ENCODE measurements at places on chromosomes 3 and 15.
A peak's percentile ranks its signal among the peaks of the same experiment; 100 is the strongest.

DNA sequence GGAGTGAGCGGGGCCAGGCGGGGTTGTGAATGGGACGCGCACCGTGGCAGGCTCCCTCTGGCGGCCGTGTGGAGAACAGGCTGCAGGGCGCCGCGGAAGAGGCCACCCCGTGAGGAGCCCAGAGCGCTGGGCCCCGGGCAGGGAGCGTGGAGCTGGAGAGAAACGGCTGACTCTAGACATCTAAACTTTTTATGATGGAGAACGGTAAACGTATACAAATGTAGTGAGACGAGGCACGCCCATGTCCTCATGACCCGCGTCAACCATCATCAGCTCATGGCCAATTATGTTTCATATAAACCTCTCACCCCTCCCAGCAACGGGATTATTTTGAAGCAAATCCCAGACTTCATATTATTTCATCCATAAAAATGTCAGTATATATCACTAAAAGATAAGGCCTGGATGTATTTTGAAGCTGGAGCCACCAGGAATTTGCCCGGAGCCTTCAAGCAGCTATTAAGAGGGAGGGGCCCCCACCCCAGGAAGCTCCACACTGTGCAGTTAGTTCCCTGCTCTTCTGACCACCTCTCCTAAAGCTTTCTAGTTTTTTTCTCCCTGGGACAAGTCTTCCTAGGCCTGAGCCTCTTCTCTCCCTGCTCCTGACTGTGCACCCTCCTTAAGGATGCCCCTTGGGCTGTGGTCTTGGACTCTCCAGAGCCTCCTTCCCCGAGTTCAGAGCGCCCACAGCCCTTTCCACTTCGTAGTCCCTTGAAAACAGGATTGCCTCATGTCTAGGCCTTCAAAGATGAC lies 149.5 kb downstream of the SMAD6 start:
- DNase-seq, result peak; percentile 90
- peaks cover 33% of the 10 kb centered on the region for H3K4me1 ChIP-seq
- H3K4me3 ChIP-seq, result no peak overlapping the region
- no peaks in the 10 kb centered on the region for H3K27me3 ChIP-seq
- H3K36me3 ChIP-seq, result no peaks in the 10 kb centered on the region

- H3K27me3 ChIP-seq, result no peaks in the 10 kb centered on the region
- H3K27ac ChIP-seq, result no peak overlapping the region
- H3K4me3 ChIP-seq, result no peak overlapping the region
- DNase-seq, result no peak
These were observed 260.5 kb upstream of the IGF1R start for GRCh38 chr15:98387866-98388265.

DNA sequence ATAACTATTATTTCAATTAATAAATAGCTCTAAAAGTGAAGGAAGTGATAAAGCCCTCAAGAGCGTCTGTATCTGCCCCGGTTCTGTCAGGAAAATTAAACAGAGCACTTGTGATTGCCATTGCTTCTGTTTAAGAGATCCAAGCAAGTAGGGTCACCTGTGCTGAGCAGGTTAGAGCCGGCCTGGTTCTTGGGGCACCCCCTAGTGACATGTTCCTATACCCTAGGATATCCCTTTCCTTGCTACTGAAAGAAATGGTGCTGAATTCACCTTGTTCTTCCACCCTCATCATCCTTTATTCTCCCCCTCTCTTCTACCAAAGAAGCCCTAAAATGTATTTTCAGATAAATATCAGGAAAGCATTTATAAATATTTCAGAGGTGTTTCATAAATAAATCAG lies 323.5 kb downstream of the RORA start:
- H3K36me3 ChIP-seq, result no peaks in the 10 kb centered on the region
- H3K4me3 ChIP-seq, result no peak overlapping the region
- H3K27me3 ChIP-seq, result no peaks in the 10 kb centered on the region
- no peaks in the 10 kb centered on the region for H3K4me1 ChIP-seq
- H3K27ac ChIP-seq, result no peak overlapping the region
- no peak for DNase-seq

- H3K4me1 ChIP-seq, result peaks cover 4% of the 10 kb centered on the region
- H3K36me3 ChIP-seq, result no peaks in the 10 kb centered on the region
- no peak overlapping the region for H3K27ac ChIP-seq
- H3K4me3 ChIP-seq, result no peak overlapping the region
These were observed 57.4 kb upstream of the PPARG start for GRCh38 chr3:12231431-12231830.

DNA sequence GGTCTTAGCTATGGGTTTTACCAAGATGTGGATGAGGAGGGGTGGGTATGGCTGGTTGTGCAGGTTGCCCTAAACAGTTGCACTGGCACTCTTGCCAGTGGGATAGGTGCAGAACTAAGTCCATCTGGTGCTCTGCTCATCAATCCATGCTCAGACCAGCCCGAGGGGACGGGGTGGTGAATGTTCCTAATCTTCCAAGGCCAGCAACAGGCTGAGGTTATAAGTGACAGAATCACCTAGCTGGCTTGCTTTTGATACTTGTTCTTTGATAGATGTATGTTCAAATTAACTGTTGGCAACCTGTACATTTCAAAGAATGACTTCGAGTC lies 53.5 kb upstream of the CCR2 start:
- no peak overlapping the region for H3K27ac ChIP-seq
- no peak overlapping the region for H3K4me3 ChIP-seq
- H3K27me3 ChIP-seq, result no peaks in the 10 kb centered on the region
- H3K36me3 ChIP-seq, result no peaks in the 10 kb centered on the region

GRCh38 chr15:39969002-39969394 lies 35.1 kb downstream of the EIF2AK4 start:
- H3K4me3 ChIP-seq, result no peak overlapping the region
- H3K27me3 ChIP-seq, result no peaks in the 10 kb centered on the region
- H3K27ac ChIP-seq, result no peak overlapping the region

GRCh38 chr3:161700998-161701397 lies 204.4 kb downstream of the OTOL1 start:
- H3K4me3 ChIP-seq, result no peak overlapping the region
- no peak for DNase-seq
- no peaks in the 10 kb centered on the region for H3K4me1 ChIP-seq
- H3K27ac ChIP-seq, result no peak overlapping the region

- no peak overlapping the region for H3K27ac ChIP-seq
- H3K36me3 ChIP-seq, result no peaks in the 10 kb centered on the region
- peaks cover 42% of the 10 kb centered on the region for H3K4me1 ChIP-seq
- H3K4me3 ChIP-seq, result no peak overlapping the region
- no peaks in the 10 kb centered on the region for H3K27me3 ChIP-seq
- no peak for DNase-seq
These were observed 11.8 kb downstream of the ALDH1A3 start for GRCh38 chr15:100891307-100892012.

DNA sequence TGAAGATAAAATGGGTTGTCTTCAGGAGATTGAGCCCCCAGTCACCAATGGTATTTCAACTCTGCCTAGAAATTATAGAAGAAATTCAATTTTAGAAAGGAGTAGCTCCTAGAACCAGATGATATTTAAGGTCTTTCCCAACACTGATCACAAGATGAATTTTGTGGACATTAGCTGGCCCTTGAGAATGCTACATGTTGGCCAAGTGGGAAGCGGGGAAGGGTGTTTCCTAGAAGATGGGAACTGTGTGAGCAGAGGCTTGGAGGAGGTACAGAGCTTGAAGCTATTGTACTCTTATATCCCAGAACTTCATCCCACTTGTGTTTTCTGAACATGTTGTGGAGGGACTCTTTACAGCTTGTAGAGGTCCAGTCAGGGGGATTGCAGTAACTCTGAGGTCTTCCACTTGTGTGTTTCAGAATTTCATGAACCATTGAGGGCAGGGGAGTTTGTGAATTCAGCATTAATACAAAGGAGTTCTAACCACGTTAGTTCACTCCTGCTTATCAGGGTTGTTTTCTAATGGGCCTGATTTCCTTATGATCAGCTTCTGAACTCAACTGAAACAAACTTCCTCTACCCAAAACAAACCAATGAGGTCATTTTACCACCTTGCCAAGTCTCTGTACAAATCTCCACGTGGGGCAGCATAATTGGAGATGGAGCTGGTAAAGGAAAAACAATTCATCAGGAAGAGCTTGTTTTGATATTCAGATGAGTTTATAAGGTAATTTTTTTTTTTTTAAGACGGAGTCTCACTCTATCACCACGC lies 152.6 kb upstream of the TPM1 start:
- no peaks in the 10 kb centered on the region for H3K36me3 ChIP-seq
- no peaks in the 10 kb centered on the region for H3K4me1 ChIP-seq
- no peaks in the 10 kb centered on the region for H3K27me3 ChIP-seq
- DNase-seq, result no peak
- no peak overlapping the region for H3K27ac ChIP-seq

GRCh38 chr15:75038231-75038630 lies 14.8 kb downstream of the PPCDC start:
- H3K27me3 ChIP-seq, result no peaks in the 10 kb centered on the region
- DNase-seq, result no peak
- H3K4me3 ChIP-seq, result no peak overlapping the region
- H3K36me3 ChIP-seq, result no peaks in the 10 kb centered on the region
- H3K4me1 ChIP-seq, result no peaks in the 10 kb centered on the region

DNA sequence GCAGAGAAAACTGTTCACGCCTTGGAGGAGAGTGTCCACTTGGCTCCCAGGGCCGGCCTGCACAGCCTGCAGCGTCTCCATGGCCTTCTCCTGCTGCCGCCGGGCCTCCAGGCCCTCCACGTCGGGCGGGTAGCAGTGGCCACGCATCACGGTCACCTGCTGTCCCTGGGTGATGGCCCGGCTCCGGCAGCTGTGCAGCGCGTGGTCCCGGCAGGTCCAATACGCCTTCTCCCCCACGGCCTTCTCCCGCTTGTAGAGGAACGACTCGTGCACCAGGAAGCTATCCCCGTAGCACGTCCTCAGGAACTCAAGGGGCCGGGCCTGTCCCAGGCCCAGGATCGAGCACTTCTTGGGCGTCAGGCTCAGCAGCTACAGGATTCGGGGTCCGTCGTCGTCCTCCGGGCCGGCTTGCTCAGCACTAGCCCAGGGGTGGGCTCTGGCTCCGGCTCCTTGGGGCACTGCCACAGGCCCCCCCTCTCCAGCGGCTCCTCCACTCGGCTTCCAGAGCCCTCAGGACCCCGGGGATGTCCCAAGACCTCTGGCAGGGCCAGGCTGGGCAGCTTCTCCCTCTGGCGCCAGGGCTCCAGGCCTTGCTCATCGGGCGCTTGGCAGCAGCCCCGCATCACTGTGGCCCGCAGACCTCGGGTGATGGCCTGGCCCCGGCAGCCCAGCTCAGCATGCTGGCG lies 83.6 kb upstream of the FXR1 start:
- H3K27me3 ChIP-seq, result no peaks in the 10 kb centered on the region
- DNase-seq, result no peak
- no peak overlapping the region for H3K4me3 ChIP-seq
- no peak overlapping the region for H3K27ac ChIP-seq
- H3K36me3 ChIP-seq, result no peaks in the 10 kb centered on the region

- no peaks in the 10 kb centered on the region for H3K4me1 ChIP-seq
- no peaks in the 10 kb centered on the region for H3K27me3 ChIP-seq
- no peak overlapping the region for H3K4me3 ChIP-seq
- DNase-seq, result no peak
- no peaks in the 10 kb centered on the region for H3K36me3 ChIP-seq
- no peak overlapping the region for H3K27ac ChIP-seq
These were observed 772.3 kb downstream of the SI start for GRCh38 chr3:164306042-164306441.
